Activated CD8-positive, alpha-beta memory T cell treated with anti-CD3 and anti-CD28 coated beads for 1 hour (primary cell): ENCODE measurements at places on chromosomes 2 and 18.

DNA sequence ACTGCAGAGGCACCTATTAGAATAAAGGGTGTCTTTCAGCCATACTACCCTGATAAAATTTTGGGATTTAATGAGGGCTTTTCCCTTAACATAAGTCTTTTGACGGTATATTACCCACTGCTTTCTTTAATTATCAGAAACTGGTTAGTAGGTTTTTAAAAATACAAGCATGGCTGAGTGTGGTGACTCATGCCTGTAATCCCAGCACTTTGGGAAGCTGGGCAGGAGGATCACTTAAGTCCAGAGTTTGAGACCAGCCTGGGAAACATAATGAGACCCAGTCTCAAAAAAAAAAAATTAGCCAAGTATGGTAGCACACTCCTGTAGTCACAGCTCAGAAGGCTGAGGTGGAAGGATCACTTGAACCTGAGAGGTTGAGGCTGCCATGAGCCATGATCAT, 16.1 kb downstream of the CPSF3 start:
- no peak for DNase-seq

DNA sequence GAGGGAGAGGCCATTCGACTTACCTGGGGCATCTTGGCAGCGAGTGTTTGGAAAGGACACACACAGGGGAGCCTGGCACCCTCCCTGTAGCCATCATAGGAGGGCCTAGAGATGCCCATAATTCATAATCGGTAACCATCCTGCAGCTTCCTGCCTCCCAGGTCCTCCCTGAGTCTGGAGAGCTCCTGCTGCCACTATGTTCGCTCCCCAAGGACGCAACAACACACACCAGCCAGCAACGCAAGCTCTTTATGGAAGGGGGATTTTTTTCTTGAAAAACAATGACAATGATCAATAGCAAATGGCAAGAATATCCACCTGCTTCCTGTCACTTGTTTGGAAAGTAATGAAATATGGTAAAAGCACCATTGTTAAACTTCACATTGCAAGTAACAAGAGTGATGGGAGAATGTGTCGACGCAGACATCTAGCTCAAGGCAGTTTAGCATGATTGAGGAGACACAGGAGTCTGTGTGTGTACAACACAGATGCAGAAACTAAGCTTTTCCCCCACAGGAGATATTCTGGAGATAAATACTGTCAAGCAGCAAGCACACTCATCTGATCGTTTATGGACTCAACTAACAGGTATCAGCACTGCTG, 24.9 kb upstream of the CREG2 start:
- DNase-seq, result no peak

GRCh38 chr2:37098416-37099118, 14.2 kb downstream of the GPATCH11 start:
- no peak for DNase-seq

GRCh38 chr18:49279041-49279440, 181.4 kb downstream of the DYM start:
- no peak for DNase-seq

DNA sequence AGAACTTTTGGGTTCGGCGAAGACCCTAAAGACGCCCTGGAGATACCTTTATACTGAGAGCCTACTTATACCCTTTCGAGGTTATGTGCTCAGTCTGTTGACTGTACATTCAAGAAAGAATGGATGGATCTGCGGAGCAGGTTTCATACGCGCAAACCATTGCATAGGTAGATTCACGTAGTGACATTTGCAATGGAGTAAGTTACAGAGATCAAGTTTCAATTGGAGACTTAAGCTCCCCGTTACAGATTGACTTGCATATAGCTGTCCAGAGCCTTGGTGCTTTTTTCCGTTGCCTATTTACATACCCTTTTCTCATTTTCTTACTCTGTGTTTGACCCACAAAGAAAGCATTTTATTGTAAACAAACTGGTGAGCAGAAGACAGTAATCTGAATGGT, 923 bp downstream of the PSMD1 start:
- no peak for DNase-seq

- DNase-seq, result no peak
Measured at GRCh38 chr2:204150721-204151120, 214.2 kb downstream of the ICOS start.

- DNase-seq, result no peak
Measured at GRCh38 chr2:23351388-23352141, 33.4 kb upstream of the KLHL29 start.

DNA sequence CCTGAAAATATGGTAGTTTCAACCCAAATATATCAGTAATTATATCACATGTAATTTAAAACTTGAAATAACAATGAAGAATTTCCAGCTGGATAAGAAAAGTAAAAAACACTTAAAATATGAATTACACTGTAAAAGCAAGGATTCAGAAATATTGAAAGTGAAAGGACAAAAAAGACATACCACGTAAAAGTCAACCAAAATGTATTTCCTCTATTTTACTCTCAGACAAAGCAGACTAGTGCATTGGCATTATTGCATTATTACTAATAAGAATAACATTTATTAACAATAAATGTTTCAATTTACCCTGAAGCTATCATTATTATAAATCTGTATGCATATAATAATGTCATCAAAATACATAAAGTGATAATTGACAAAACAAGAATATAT, 445.1 kb upstream of the TRIB2 start:
- DNase-seq, result no peak

DNA sequence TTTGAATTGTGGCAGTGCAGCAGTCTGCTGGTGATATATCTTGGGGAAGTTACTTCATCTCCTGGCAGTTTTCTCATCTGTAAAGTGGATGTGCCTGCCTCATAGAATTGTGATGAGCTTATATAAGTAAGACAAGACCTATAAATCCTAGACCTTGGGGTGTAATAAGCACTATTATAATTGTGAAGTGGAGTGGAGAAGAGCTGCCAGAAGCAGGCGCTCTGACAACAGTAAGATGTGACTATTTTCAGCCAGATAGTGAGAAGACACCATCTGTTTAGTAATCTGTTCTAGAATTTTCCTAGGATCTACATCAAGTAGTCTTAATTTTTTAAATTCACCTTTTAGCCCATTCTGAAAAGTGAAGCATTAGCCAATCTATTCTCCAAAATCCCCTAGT, 85.6 kb upstream of the TSPYL6 start:
- DNase-seq, result no peak

GRCh38 chr2:231933916-231934401, 7.8 kb upstream of the NPPC start:
- DNase-seq, result no peak

GRCh38 chr2:85712336-85712735, 18.2 kb downstream of the GNLY start:
- no peak for DNase-seq

DNA sequence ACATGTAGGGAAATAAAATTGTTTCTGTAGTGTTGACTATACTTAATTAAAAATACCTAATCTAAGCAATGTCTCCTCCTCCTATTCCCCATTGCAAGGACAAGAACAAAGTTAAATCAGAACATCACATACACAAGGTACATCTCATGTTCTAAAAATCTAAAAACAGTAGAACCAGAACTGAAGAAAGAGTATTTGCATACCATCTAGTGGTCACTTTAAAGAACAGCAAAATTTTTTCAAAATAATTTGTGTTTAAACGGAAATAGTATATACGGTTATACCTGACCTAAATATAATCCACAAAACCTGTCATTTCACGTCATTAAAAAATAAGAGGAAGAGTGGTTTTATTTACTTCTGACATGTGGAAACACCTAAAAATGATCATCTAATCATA, 294.3 kb upstream of the KCNH7 start:
- no peak for DNase-seq

DNA sequence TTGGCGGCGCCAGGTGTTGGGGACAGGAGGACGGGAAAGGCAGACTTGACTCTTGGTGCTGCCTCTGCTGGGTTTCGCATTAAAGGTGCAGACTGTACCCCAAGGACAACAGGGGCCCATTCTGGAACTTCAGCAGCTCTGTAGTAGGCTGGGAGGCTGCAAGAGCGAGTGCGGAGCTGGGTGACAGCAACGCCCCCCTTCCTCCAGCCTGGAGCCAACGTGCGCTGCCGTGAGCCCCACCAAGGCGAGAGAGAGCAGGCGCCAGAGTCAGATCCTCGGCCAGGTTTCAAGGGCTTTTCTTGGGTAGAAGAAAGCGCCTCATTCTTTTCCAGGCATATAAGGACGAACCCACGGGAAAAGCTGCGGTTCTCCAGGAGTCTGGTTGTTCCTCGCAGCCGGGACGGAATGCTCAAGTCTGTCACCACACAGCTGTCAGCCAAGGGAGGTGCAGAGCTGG, 1.9 kb downstream of the DOK6 start:
- DNase-seq, result no peak

DNA sequence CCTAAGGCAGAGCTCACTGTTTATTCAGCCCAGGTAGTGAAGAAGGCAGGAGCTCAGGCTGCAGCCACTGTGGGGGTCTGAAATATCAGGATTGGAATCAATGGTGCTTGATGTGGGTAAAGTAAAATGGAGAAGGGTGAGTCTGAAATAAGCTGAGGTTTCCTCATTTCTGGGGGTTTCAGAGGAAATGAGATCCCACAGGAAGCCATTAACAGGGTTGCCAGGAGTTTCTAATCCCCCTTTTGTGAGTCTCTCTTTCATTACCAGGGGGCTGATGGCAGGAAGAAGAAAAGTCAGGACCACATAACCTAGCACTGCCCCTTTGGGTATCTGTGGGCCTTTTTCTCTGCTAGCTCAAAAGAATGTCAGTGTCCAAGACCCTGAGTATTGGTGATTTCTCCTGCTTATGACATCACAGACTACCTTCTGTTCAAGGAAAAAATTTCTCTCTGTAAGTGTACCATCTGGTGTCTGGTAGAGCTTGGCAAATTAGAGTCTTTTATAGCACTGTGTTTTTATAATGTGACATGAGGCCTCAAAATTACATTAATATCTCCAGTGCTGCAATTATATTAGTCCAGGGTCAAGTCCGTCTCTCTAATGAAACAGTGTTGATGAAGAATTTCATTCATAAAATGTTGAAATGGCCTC, 56.0 kb downstream of the LBH start:
- no peak for DNase-seq

GRCh38 chr2:48419884-48420511, 110.0 kb upstream of the STON1 start:
- no peak for DNase-seq

DNA sequence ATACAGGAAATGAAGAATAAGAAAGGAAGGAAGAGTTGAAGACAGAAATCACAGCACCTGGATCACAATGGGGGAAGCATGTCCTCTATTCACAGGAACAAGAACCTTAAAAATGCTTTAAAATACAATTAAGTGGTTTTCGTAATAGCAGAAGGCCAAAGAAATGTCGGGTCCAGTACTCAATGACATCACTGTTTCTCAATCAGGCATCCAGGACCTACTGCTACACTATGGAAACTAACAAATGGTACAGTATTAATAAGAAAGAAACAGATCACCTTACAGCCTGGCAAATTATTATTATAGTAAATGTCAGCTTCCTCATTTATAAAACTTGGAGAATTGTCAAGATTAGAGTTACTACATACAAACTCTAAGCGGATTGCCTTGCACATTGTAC, 15.8 kb downstream of the HNRNPLL start:
- DNase-seq, result no peak

- no peak for DNase-seq
Measured at GRCh38 chr2:8169443-8169842, 512.4 kb upstream of the ID2 start.

DNA sequence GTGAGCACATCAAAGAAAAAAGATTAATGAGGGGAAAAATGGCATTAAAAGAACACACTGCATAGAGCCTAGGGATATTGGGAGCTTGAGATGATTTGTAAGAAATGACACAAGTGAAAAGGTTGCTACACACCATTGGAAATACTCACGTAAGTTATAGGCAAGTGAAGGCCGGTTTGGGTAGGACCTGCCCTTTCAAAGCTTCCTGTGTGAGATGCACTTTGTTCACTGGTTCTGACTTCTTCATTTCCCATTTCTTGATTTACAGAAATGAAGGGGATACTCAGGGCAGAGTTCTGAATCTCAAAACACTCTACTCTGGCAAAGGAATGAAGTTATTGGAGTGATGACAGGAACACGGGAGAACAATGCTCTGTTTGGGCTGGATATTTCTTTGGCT, at the start of gene IL18RAP:
Gene IL18RAP (plus strand): TSS at position 251 of the 400 bp plus-strand sequence. CDS start 118 bp downstream, at position 369.
- DNase-seq, result no peak

DNA sequence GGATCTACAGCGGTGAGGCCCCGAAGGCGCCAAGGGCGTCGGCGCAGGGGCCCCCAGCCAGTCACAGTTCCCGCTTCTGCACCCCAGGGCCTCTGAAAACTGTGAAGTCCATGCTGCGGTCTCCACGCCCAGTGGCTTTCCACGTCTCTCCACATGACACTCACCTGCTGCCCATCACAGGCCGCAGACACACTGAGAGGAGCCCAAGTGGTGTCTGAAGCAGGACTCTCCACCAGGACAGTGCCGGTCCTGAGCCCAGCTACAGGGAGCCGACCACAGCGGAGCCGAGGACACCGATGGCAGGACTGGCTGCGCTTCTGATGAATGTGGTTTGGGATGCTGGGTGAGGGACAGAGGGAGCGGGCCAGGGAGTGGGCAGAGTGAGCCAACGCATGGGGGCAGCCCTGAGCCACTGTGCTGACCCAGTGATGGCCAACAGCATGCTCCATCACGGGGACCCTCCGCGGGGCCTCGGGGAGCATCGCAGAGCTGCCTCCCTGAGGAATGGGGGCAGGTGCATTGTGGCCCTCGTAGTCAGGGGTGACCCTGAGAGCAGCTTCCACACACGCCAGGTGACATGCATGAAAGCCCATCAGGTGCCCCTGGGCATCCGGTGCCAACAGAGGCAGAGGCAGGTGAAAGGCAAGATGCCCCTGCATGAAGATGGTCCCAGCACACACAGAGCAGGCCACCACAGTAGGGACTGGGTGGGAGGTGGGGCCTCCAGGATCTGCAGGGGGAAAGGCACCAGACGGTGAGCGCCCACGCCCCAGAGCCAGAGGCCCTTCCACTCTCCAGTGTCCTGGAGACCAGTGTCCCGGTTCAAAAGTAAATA, 116.6 kb downstream of the HDAC4 start:
- DNase-seq, result no peak

- no peak for DNase-seq
Measured at GRCh38 chr2:236928380-236929037, 157.2 kb upstream of the COPS8 start.

GRCh38 chr2:121696410-121696930, 40.2 kb downstream of the NIFK start:
- no peak for DNase-seq

GRCh38 chr2:229282758-229283546, 11.9 kb upstream of the PID1 start:
- no peak for DNase-seq

DNA sequence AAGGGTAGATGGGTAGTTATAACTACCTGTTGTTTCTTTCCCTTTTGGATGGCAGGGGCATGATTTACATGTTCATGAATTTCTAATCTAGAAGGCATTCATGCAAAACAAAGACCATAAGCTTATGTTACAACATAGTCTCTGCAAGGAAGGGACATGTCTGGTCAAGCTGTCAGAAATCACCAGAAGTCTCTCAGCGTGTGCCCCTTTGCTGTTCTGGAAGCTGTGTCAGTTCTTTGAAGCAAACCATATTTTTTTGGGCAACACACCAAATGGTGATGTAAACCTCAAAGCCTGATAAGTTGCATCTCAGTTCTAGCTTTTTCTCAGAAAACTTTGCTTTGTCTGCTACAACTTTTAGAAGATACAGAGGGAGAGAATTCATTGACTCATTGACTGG, 173.5 kb upstream of the CTAGE1 start:
- DNase-seq, result no peak

- DNase-seq, result no peak
Measured at GRCh38 chr2:199458806-199459285, 1.1 kb upstream of the SATB2 start.
